ENCODE measurements at places on chromosomes 7 and 10. TPM values are rescaled to one million over a fixed set of nuclear protein-coding genes. Genes with fewer than 3 reads are reported as not detected.

- peak; percentile 25 for DNase-seq
These were observed 1.3 kb downstream of the SP8 start for GRCh38 chr7:20785157-20786048.

GRCh38 chr7:18873734-18874336, 243.6 kb downstream of the TWIST1 start:
- DNase-seq: no peak

DNA sequence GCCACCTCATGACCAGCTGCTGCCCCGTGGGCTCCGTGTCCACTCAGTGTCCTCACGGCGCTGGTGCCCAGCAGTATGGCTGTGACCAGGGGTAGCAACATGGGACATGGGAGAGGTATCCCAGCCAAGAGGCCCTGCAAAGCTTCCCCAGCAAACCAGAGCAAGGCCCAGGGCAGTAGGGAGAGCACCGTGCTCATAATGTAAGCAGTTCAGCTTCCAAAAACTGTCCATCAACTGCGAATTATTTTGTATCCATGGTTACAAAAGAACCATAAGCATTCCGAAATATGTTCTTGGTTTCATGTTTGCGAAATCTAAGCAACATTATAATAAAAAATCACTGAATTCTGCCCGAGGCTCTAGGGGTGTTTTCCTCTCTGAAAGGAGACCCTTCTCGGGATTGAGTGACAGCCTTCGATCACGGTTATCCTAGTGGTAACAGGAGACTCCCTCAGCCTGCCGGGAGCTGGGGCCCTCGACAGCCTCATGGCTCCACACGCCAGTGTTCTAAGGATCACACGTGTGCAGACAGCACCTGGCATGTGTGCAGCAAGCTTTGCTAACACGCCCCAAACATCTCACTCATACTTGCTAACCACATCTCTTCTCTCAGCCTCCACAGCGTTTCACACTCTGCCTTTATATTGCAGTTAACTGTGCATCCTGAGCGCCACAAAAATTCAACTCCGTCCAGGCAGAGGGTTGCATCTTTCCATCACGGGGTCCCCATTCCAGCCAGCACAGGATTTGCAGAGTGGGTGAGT, 117.6 kb downstream of the DIP2C start:
- DNase-seq: no peak

- DNase-seq: peak; percentile 68
These were observed 868 bp upstream of the PDCD4 start for GRCh38 chr10:110870823-110871297.

- no peak for DNase-seq
These were observed 201.5 kb downstream of the LRMDA start for GRCh38 chr10:75632805-75633462.

NKX6-2 gene
- not detected for total RNA-seq

Data from thyroid gland (tissue), 4 donors.